ENCODE measurements at places on chromosomes 6 and 20. TPM values are rescaled to one million over a fixed set of nuclear protein-coding genes. Genes with fewer than 3 reads are reported as not detected.

GRCh38 chr6:160417146-160417545, 69.0 kb downstream of the SLC22A3 start:
- no peak for DNase-seq
- H3K27me3 ChIP-seq, result no peaks in the 10 kb centered on the region
- H3K4me1 ChIP-seq, result peaks cover 20% of the 10 kb centered on the region

Gene LIN28B
- polyA plus RNA-seq, result not detected

- H3K36me3 ChIP-seq, result no peaks in the 10 kb centered on the region
- DNase-seq, result no peak
- H3K4me1 ChIP-seq, result no peaks in the 10 kb centered on the region
- H3K4me3 ChIP-seq, result no peak overlapping the region
These were observed 129.0 kb downstream of the CFAP61 start for GRCh38 chr20:20181322-20181721.

DNA sequence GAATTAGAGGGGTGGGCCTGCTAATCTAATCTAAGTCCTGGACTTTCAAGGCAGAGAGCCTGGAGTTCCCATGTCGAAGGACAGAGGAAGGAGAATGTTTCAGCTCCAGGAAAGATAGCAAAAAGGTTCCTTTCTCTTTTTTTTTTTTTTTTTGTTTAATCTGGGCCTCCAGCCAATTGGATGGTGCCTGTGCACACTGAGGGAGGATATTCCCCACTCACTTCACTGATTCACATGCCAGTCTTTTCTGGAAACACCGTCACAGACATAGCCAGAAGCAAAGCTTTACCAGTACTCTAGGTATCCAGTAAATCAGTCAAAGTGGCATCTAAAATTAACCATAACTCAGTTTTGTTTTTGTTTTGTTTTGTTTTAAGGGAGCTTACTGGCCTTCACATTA, 721.1 kb downstream of the TENT5A start:
- no peaks in the 10 kb centered on the region for H3K4me1 ChIP-seq
- H3K36me3 ChIP-seq, result no peaks in the 10 kb centered on the region
- H3K4me3 ChIP-seq, result no peak overlapping the region
- H3K27ac ChIP-seq, result no peak overlapping the region
- DNase-seq, result no peak

- no peak overlapping the region for H3K4me3 ChIP-seq
- H3K27me3 ChIP-seq, result no peaks in the 10 kb centered on the region
- H3K27ac ChIP-seq, result no peak overlapping the region
- no peak for DNase-seq
These were observed 204.5 kb upstream of the PRDM1 start for GRCh38 chr6:105881608-105882007.

DNA sequence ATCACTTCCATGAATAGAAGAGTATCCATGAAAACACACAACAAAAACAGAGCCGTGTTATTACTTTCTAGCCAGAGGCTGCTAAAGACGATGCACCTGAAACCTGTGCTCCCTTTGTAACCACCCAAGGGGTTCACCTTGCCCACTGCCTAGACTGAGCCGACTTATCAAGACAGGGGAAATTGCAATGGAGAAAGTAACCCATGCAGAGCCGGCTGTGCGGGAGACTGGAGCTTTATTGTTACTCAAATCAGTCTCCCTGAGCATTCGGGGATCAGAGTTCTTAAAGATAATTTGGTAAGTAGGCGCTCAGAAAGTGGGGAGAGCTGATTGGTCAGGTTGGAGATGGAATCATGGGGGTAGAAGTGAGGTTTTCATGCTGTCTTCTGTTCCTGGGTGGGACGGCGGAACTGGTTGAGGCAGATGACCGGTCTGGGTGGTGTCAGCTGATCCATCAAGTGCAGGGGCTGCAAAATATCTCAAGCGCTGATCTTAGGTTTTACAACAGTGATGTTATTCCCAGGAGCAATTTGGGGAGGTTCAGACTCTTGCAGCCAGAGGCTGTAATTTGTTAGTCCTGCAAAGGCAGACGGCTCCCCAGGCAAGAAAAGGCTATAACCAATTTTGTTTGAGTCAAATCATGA, 366.6 kb downstream of the PREX1 start:
- no peak overlapping the region for H3K27ac ChIP-seq
- H3K36me3 ChIP-seq, result no peaks in the 10 kb centered on the region
- DNase-seq, result peak; percentile 24
- no peaks in the 10 kb centered on the region for H3K27me3 ChIP-seq
- H3K4me1 ChIP-seq, result no peaks in the 10 kb centered on the region
- H3K4me3 ChIP-seq, result no peak overlapping the region

Gene KCNK16
- not detected for polyA plus RNA-seq

Gene STK38
- polyA plus RNA-seq, result 47.8 TPM

GRCh38 chr6:20706238-20706938, 172.1 kb downstream of the CDKAL1 start:
- no peak overlapping the region for H3K27ac ChIP-seq
- no peaks in the 10 kb centered on the region for H3K36me3 ChIP-seq
- H3K4me3 ChIP-seq, result no peak overlapping the region
- H3K4me1 ChIP-seq, result peaks cover 17% of the 10 kb centered on the region
- DNase-seq, result no peak
- H3K27me3 ChIP-seq, result no peaks in the 10 kb centered on the region

DNA sequence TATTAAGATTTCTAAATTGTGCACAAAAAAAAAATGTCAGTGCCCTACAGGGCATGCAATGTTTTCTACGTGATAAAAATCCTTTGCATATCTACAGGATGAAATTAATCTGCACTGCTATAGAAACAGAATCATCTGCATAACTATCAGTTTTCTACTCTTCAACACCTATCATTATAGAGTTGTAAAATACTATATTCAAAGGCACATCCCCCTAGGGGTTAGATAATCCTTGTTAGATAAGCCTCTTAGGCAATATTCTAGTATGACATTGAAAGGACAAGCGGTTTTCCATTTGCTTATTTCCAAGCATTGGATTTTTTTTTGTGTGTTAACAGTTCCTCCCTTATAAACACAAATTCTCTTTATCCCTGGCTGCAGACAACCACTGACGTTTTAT, 98.7 kb upstream of the LAMA2 start:
- H3K27ac ChIP-seq, result no peak overlapping the region
- H3K27me3 ChIP-seq, result no peaks in the 10 kb centered on the region
- no peak overlapping the region for H3K4me3 ChIP-seq

GRCh38 chr20:19860737-19861136, 102.7 kb downstream of the RIN2 start:
- no peaks in the 10 kb centered on the region for H3K27me3 ChIP-seq
- H3K4me3 ChIP-seq, result no peak overlapping the region
- H3K27ac ChIP-seq, result no peak overlapping the region
- no peak for DNase-seq

GRCh38 chr20:57429580-57430200, 38.5 kb downstream of the RBM38 start:
- DNase-seq, result no peak
- no peak overlapping the region for H3K27ac ChIP-seq
- H3K4me1 ChIP-seq, result peaks cover 15% of the 10 kb centered on the region
- no peaks in the 10 kb centered on the region for H3K36me3 ChIP-seq

All from sigmoid colon (tissue), 7 donors.